ENCODE measurements at places on chromosomes 7 and 10. TPM values are rescaled to one million over a fixed set of nuclear protein-coding genes. Genes with fewer than 3 reads are reported as not detected.

The PSD gene
- total RNA-seq: 23.2 TPM

DNA sequence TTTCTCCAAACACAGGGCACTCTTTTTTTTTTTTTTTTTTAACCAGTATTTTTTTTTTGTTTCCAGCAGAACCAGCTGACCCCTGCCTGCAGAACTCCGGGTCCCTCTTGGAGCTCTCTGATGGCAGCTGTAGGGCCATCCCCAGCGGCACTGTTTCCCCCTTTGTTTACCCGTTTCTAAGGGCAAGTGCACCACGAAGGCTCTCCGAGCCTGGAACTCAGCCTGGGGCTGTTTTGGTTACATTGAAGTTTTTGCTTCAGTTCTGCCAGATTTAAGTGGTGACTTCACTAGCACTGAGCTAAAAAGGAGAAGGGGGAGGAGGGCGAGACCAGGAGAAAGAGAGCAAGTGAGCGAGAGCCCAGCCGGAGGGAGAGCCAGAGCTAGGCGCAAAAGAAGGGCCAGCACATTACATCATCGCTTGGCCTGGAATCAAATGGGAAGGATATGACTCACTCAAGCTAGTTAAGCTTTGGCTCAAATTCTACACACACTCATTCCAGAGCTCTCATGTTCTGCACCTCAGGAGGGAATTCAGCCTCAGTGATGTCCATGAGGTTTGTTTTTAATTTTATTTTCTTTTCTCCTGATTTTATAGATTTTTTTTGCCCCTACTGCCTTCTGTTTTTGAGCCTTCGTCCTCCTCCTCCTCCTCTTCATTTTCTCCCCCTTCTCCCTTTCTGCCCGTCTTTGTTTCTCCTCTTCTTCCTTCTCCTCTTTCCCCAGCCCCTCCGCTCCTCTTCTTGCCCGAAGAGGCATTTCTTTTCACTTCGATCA is 272.3 kb downstream of the TRIL start:
- H3K4me3 ChIP-seq: peak overlapping the region; percentile 31
- no peaks in the 10 kb centered on the region for H3K27me3 ChIP-seq
- H3K27ac ChIP-seq: no peak overlapping the region
- DNase-seq: peak; percentile 97
- H3K4me1 ChIP-seq: no peaks in the 10 kb centered on the region

DNA sequence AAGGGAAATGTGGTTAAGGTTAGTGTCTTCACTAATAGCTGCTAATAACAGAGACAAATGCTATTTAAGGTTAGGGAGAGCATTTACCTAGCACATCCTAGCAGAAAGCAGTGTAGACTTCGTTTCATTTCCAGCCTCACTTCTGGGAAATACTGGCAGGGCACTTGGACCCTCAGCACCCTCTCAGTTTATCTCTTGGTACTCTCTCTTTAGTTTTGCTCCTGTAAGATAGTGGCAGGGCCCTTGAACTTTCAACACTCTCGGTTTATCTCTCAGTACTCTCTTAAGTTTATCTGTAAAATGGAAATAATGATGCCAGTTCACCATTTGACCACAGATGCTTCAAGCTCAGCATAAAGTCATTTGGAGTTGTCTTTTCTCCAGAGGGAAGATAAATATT is 118.4 kb downstream of the MBL2 start:
- H3K27ac ChIP-seq: no peak overlapping the region
- no peak for DNase-seq
- no peaks in the 10 kb centered on the region for H3K4me1 ChIP-seq
- no peaks in the 10 kb centered on the region for H3K27me3 ChIP-seq
- H3K36me3 ChIP-seq: no peaks in the 10 kb centered on the region

The SEMA3D gene
- total RNA-seq: 2.8 TPM

The STEAP4 gene
- 1.4 TPM for total RNA-seq

- no peaks in the 10 kb centered on the region for H3K4me1 ChIP-seq
- H3K4me3 ChIP-seq: no peak overlapping the region
- DNase-seq: no peak
- H3K27ac ChIP-seq: no peak overlapping the region
- H3K36me3 ChIP-seq: no peaks in the 10 kb centered on the region
Measured at GRCh38 chr10:127563718-127564553, 14.8 kb downstream of the NPS start.

- H3K4me3 ChIP-seq: no peak overlapping the region
- no peaks in the 10 kb centered on the region for H3K27me3 ChIP-seq
- H3K36me3 ChIP-seq: no peaks in the 10 kb centered on the region
- DNase-seq: no peak
Measured at GRCh38 chr10:26520575-26520974, 82.4 kb downstream of the APBB1IP start.

GRCh38 chr10:86371691-86372090 is 5.1 kb upstream of the GRID1 start:
- H3K27me3 ChIP-seq: no peaks in the 10 kb centered on the region
- H3K4me1 ChIP-seq: no peaks in the 10 kb centered on the region
- H3K36me3 ChIP-seq: no peaks in the 10 kb centered on the region
- no peak for DNase-seq
- H3K27ac ChIP-seq: no peak overlapping the region

The DHX32 gene
- 24.7 TPM for total RNA-seq

DNA sequence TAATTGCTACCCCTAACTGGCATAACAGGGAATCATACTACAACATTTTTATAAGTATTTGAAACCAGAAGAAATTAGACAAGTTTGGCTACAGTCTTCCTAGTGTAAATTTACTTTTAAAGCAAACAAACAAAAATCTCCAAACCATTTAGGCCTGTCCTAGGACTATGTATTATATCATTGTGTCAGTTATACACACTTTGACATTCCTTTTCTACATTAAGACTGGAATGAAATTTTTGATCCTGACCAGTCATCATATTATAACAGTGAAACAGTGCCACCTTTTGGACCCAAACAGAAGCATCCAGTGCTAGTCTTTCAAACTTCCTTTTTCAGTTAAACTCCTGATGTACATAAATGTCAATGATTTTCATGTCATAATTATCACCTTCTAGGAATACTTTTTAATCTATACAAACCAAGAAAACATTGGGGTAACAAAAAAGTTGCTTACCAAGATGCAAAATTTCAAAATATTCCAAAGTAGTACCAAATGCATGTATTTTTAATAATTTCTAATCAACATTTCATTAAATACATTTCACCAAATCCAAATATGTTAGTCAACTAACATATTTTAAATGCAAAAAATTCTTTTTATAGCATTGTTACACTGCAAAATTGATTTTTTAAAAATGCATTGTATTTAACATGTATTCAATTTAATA is 75.7 kb downstream of the IMMP2L start:
- H3K27ac ChIP-seq: no peak overlapping the region
- DNase-seq: no peak
- H3K4me1 ChIP-seq: no peaks in the 10 kb centered on the region
- H3K4me3 ChIP-seq: no peak overlapping the region
- H3K36me3 ChIP-seq: no peaks in the 10 kb centered on the region
- no peaks in the 10 kb centered on the region for H3K27me3 ChIP-seq

The SFXN3 gene
- 47.0 TPM for total RNA-seq

The GPR26 gene
- not detected for total RNA-seq

GRCh38 chr10:108631332-108631731 is 1292.0 kb downstream of the XPNPEP1 start:
- no peak overlapping the region for H3K27ac ChIP-seq
- H3K4me3 ChIP-seq: no peak overlapping the region
- H3K4me1 ChIP-seq: no peaks in the 10 kb centered on the region
- no peaks in the 10 kb centered on the region for H3K36me3 ChIP-seq
- no peak for DNase-seq

GRCh38 chr10:12121673-12122072 is 7.8 kb upstream of the SEC61A2 start:
- no peak for DNase-seq
- no peak overlapping the region for H3K27ac ChIP-seq
- no peaks in the 10 kb centered on the region for H3K27me3 ChIP-seq
- H3K36me3 ChIP-seq: no peaks in the 10 kb centered on the region
- no peak overlapping the region for H3K4me3 ChIP-seq

The LRRD1 gene
- total RNA-seq: 0.11 TPM
